Spinal cord (tissue), 10 donors: ENCODE measurements at places on chromosomes 2 and 18. TPM values are rescaled to one million over a fixed set of nuclear protein-coding genes. Genes with fewer than 3 reads are reported as not detected.

- H3K27me3 ChIP-seq: no peaks in the 10 kb centered on the region
- H3K36me3 ChIP-seq: no peaks in the 10 kb centered on the region
- H3K4me3 ChIP-seq: no peak overlapping the region
These were observed 294.2 kb upstream of the HNMT start for GRCh38 chr2:137670111-137670510.

- no peak for DNase-seq
- no peaks in the 10 kb centered on the region for H3K4me1 ChIP-seq
- H3K27me3 ChIP-seq: peaks cover 3% of the 10 kb centered on the region
- H3K4me3 ChIP-seq: no peak overlapping the region
- H3K27ac ChIP-seq: no peak overlapping the region
These were observed 147.8 kb downstream of the TMEM18 start for GRCh38 chr2:529424-529823.

DNA sequence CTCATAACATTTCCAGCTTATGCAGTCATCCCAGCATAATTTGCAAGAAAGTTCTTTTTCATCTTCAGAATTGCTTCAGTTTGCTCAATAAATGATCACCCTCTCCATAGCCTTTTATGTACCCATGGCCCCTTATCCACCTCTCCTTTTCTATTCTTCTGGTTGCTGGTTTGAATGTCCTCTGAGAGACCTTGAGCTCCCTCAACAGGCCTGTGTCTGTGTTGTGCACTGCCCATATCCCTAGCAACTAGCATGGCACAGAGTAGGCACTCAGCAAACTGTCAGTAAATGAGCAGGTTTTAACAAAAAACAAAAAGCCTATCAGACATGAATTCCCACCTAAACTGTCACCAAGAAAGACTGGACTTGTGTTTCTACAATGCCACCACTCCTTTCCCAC, 160.5 kb downstream of the AKAIN1 start:
- H3K27me3 ChIP-seq: no peaks in the 10 kb centered on the region
- H3K27ac ChIP-seq: no peak overlapping the region
- H3K36me3 ChIP-seq: no peaks in the 10 kb centered on the region

DNA sequence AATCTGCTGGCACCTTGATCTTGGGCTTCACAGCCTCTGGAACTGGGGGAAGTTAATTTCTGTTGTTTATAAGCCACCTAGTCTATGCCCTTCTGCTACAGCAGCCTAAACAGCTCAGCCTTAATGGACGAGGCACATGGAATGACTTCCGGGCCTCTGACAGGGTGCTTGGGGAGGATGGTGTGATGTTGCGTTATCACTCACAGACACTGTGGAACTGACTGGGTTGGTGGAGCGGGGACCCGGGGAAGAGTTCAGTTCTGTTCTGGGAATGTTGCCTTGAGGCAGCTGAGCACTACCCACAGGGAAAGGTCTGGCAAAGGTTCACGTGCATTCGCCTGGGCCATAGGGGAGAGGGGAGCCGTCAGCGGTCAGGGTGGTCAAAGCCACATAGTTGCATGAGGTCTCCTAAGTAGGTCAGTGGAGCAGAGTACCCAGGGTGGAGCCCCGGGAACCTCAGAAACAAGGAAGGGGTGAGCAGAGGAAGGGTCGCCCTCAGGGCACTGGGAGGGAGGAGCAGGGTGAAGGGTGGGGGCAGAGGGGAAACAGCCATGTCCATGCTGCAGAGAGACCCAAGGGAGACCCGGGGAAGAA, 36.2 kb downstream of the LRRFIP1 start:
- H3K4me1 ChIP-seq: peaks cover 34% of the 10 kb centered on the region
- H3K27ac ChIP-seq: no peak overlapping the region
- H3K36me3 ChIP-seq: no peaks in the 10 kb centered on the region
- H3K27me3 ChIP-seq: no peaks in the 10 kb centered on the region
- no peak overlapping the region for H3K4me3 ChIP-seq

- H3K27me3 ChIP-seq: no peaks in the 10 kb centered on the region
- no peak overlapping the region for H3K27ac ChIP-seq
- DNase-seq: no peak
- H3K36me3 ChIP-seq: peaks cover 7% of the 10 kb centered on the region
- no peaks in the 10 kb centered on the region for H3K4me1 ChIP-seq
These were observed 58.3 kb downstream of the FEZ2 start for GRCh38 chr2:36539631-36540030.

DNA sequence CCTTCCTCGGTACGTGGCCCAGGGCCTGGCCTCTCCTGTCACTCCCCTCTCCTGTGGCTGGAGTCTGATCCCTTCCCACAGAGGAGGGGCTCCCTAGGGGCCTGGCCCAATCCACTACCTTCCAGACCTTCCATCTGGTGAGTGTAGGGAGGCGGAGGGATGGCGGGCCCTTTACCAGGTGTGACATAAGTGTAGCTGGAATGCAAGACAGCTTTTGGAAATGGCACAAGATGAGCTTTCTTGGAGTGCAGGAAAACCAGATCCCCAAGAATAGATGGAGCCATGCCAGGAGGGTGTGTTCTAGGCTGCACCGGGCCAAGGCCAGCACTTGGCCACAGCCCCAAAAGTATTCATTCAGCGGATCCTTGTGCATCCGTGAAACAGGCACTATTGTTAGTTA, 30.1 kb downstream of the IGFBP5 start:
- peaks cover 28% of the 10 kb centered on the region for H3K4me1 ChIP-seq
- no peak overlapping the region for H3K27ac ChIP-seq
- no peak for DNase-seq
- no peaks in the 10 kb centered on the region for H3K27me3 ChIP-seq
- peaks cover 49% of the 10 kb centered on the region for H3K36me3 ChIP-seq

The HEATR5B gene
- 27.7 TPM for polyA plus RNA-seq

The C1QL2 gene
- polyA plus RNA-seq: 0.74 TPM

The GPR35 gene
- polyA plus RNA-seq: 1.9 TPM

The DAPL1 gene
- polyA plus RNA-seq: 1.1 TPM

The CNTNAP5 gene
- 16.7 TPM for polyA plus RNA-seq

DNA sequence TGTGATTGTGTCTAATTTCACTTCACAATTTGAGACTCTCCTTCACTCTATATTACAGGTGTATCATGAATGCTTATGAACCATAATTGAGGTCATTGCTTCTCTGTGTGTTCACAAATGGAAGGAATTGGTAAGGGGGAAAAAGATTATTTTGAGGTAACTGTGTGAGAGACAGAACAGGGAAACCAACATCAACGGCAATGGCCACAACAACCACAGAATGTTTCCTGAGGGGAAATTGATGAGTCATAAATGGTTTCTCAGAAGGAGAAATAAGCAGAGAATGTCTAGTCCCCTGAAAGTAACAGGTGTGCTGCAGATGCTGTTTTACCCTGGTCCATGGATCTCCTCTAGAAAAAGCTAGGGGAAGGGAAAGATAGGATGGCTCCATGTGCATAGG, 361.2 kb upstream of the GALNT5 start:
- no peaks in the 10 kb centered on the region for H3K36me3 ChIP-seq
- DNase-seq: no peak
- H3K27ac ChIP-seq: no peak overlapping the region
- H3K27me3 ChIP-seq: no peaks in the 10 kb centered on the region

The PSMG2 gene
- 69.8 TPM for polyA plus RNA-seq

The ACTG2 gene
- polyA plus RNA-seq: 6.9 TPM

The GALR1 gene
- 1.4 TPM for polyA plus RNA-seq

GRCh38 chr2:40227210-40227609, 224.7 kb downstream of the SLC8A1 start:
- no peaks in the 10 kb centered on the region for H3K27me3 ChIP-seq
- no peak overlapping the region for H3K4me3 ChIP-seq
- no peak overlapping the region for H3K27ac ChIP-seq

DNA sequence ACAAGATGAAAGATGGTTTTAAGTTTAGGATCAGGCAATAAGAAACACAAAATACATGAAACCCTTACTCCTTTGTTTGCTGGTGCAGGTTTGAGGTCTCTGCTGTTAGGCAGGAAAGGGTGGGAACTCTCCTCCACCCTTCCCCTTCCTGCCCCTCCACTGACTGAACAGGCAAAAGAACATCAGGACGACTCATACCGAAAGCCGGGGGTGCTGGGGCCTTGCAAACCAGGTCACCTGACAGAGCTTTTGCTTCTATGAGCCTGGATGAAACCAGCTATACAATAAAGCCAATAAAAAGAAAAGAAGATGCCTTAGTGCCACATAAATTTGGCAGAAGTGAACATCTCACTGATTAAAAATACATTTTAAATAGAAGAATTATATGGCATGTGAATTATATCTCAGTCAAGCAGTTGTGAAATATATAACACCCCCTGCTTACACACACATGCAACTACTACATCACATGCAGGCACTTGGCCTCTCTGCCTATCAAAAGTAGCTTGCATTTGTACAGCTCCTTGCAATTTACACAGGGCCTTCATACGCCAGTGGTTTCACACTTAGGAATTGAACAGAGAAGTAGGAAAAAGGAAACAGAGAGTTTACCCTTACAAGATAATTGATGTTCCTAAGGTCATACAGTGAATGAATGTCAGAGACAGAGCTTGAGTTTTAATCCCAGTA, 215.1 kb upstream of the TRIB2 start:
- DNase-seq: no peak
- H3K4me3 ChIP-seq: no peak overlapping the region
- no peaks in the 10 kb centered on the region for H3K4me1 ChIP-seq

- peaks cover 16% of the 10 kb centered on the region for H3K4me1 ChIP-seq
- no peak for DNase-seq
- H3K27ac ChIP-seq: no peak overlapping the region
These were observed 7.1 kb downstream of the CATIP start for GRCh38 chr2:218363736-218364135.

- H3K27me3 ChIP-seq: no peaks in the 10 kb centered on the region
- DNase-seq: no peak
- H3K36me3 ChIP-seq: peaks cover 6% of the 10 kb centered on the region
- peaks cover 8% of the 10 kb centered on the region for H3K4me1 ChIP-seq
- H3K27ac ChIP-seq: no peak overlapping the region
These were observed 14.5 kb downstream of the TMEM185B start for GRCh38 chr2:120208381-120209353.

DNA sequence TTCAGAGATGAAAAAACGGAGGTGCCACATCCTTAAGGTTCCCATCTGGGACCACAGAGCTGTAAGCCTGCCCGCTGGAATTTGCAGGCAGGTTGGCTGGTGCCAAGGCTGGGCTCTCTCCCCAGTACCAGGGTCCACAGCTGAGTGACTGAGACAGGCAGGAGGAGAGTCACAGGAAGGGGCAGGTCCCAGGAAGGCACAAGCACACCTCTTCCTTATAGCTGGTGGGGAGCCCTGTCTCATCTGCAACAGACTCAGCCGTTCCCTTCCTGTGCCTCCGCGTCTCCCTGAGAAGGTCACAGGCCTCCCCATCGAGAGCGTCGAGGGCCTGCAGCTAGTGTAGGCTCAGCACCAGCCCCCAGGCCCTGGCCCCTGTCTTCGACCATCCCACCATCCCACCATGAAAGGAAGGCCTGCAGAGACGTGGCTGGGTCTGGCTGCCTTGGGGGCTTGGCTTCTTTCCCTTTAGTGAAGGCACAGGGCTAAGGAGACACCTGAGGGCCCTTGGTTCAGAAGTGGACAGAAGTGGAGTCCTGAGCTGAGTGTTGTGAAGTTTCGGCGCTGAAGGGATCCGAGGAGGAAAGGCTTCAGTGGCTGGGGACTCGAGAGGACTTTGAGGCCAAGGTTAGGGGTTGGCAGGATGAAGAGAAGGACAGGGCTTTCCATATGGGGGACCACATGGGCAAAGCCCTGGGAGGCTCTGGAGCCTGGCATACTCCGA, 26.8 kb downstream of the GLI2 start:
- H3K4me3 ChIP-seq: no peak overlapping the region
- peaks cover 3% of the 10 kb centered on the region for H3K36me3 ChIP-seq
- peaks cover 10% of the 10 kb centered on the region for H3K27me3 ChIP-seq
- DNase-seq: no peak

The IGFBP5 gene
- 273 TPM for polyA plus RNA-seq

The LCT gene
- 0.08 TPM for polyA plus RNA-seq

- peaks cover 16% of the 10 kb centered on the region for H3K27me3 ChIP-seq
- H3K4me3 ChIP-seq: no peak overlapping the region
- H3K4me1 ChIP-seq: peaks cover 5% of the 10 kb centered on the region
- no peak overlapping the region for H3K27ac ChIP-seq
These were observed 1.3 kb downstream of the CCDC68 start for GRCh38 chr18:54957996-54958395.

The MBD1 gene
- polyA plus RNA-seq: 78.0 TPM

The NDUFS1 gene
- polyA plus RNA-seq: 76.7 TPM

DNA sequence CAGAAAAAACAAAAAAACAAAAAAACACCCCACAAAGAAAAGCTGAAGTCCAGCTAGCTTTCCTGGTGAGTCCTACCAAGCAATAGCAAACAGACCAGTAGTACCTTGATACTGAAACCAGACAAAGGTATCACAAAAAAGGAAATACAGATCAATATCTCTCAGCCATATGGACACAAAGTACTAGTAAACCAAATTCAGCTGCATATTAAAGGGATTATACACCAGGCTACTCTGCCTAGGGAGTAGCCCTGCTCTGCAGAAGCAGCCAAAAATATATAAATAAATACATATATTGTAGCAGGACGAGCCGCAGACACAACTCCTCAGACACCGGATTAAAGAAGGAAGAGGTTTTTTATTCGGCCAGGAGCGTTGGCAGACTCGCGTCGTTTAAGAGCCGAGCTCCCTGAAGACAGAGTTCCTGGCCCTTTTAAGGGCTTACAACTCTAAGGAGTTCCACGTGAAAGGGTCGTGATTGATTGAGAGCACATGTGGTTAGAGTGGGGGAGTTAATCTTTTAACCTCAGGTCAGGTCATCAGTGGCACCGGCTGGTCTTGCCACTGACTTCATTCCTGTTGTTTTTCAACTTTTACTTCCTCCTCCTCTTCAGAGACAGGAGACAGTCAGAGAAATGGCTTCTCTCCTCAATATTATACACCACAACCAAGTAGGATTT, 38.4 kb upstream of the DTNB start:
- no peaks in the 10 kb centered on the region for H3K4me1 ChIP-seq
- DNase-seq: no peak
- no peak overlapping the region for H3K4me3 ChIP-seq
- H3K36me3 ChIP-seq: no peaks in the 10 kb centered on the region
- no peak overlapping the region for H3K27ac ChIP-seq
- no peaks in the 10 kb centered on the region for H3K27me3 ChIP-seq

DNA sequence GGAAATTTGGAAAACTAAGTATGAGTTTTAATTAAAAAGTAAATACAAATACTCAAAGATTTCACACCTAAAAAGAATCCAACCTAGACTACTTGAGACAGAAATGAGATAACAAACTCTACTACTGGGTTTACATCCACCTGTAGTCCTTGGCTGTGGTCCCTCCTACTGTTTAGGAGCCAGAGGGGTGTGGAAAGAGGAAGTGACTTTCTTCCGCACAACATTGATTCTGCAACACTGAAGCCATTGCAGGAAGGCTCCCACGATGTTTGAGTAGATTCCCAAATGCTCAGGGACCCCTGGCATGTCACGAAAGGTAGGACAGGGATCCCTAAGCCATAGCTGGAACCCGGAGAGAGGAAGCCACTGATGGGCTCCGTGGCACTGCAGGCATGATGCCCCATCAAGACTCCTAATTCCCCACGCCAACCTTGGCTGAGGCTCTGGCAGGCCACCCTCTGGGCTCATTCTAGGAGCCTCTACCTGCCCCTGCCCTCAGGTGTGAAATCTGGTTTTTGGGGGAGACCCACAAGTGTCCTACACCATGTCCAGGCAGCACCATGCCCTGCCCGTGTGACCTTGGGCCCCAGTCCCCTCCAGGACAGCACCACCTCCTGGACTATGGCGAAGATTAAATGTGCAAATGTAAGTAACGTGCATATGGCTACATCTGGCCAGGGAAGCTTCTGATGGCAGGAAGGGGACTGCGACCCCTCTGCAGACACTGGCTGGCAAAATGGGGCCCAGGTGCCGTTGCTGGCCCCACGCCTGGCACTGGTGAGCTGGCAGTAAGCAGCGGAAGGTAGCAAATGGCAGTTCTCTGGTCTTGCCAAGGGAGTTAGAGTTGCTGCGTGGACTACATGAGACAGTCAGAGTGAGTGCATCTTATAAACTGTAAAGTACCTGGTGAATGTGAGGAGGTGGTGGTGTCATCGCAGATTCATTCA, 38.2 kb upstream of the MAL start:
- DNase-seq: no peak
- H3K27me3 ChIP-seq: peaks cover 3% of the 10 kb centered on the region
- no peaks in the 10 kb centered on the region for H3K36me3 ChIP-seq
